ENCODE measurements at places on chromosomes 12 and 14.

DNA sequence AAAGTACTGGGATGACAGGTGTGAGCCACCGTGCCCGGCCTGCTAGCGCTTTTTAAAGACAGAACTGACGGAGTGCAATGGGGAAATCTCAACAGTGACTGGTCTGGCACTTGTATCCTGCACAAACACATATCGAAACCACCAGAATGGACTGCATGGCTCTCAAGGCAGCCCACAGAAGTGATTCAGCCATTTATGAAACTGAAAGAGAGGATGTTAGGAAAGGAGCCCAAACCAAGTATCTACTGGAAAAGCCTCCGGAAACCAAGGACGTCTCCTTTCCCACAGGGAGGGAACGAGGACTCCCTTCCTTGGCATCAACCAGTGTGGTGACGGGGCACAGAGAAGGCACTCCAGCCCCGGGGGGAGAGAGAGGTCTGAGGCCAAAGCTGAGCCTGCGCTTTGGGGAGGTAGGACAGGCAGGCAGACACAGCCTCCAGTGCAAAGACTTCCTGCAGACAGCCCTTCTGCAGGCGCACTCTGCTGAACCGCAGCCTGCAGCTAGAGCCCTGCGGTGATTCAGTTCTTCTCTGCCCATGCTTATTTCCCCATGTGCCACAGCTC lies 16.5 kb downstream of the SLC15A4 start:
- no peak for DNase-seq

DNA sequence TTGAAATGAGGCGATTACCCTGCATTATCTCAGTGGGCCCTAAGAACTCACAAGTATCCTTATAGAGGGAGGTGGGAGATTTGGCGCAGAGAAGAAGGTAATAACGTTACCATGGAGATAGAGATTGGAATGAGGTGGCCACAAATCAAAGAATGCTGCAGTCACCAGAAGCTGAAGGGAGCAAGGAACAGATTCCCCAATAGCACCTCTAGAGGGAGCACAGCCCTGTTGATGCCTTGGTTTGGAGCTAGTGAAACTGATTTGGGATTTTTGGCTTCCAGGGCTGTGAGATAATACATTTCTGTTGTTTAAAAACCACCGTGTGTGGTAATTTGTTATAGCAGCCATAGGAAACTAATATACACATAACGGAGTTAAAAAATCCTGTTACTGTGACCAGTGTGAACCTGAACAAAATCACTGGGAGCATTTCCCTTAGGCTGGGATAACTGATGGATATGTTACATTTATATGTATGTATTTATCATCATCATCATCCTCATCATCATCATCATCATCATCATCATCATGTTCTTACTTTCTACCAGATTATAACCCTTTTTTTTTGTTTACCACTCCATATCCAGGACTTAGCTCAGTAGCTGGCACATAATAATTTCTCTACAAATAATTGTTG lies 100.3 kb downstream of the LIN7A start:
- no peak for DNase-seq

- DNase-seq: no peak
Observed at GRCh38 chr14:69797573-69798338, 715 bp upstream of the SLC10A1 start.

- DNase-seq: no peak
Observed at GRCh38 chr12:25009496-25010092, 60.7 kb upstream of the BCAT1 start.

DNA sequence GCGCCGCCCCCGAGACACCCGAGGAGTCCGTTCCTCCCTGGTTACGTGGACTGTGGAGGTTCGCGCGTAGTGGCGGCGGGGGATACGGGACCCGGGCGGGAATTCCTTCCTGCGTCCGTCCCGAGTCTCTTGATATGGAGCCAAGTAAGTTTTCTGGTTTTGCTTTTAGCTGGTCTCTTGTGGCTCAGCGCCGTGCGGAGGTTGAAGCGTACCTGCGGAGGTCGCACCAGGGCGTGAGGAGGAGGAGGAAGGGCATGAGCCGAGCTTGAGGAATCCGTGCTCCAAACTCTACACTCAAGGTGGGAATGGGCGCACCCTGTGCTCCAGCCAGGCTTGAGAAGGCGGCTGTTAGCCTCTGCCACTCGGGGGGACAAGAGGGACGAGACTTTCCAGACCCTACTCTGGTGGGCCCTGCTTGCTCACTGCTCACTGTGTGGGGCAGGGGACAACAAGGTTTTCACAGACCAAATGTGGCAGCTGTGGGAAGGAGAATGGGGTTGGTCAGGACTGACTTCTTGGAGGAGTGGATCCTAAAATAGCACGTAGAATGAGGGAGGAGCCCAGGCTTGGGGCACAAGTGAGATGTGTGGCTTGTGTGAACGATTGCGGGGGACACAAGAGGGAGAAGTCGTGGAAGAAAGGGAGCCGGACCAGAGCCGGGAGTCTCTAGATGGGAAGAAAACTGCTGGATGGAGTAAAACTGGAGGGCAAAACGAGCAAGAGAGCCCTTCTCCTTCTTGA lies 577 bp downstream of the ATG101 start:
- no peak for DNase-seq
